ENCODE measurements at places on chromosomes 6 and 20. TPM values are rescaled to one million over a fixed set of nuclear protein-coding genes. Genes with fewer than 3 reads are reported as not detected.

DNA sequence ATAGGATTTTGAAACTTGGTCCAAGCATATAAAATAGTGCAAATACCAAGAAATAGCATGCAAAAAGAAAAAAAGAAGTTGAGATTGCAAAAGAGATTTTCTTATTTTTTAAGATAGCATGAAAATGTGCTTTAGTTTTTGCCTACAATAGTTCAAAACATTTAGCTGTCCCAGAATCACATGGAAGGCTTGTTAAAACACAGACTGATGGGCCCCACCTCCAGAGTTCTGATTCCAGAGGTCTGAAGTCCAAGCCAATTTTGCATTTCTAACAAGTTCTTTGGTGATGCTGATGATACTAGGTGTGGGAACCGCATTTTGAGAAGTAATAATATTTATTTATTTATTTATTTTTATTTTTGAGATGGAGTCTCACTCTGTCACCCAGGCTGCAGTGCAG lies 33.7 kb upstream of the LOC128125822 start:
- DNase-seq, result no peak

- no peak for DNase-seq
These were observed 61.2 kb downstream of the SRC start for GRCh38 chr20:37407019-37407566.

RSPO3 gene
- total RNA-seq, result not detected

LAMP5 gene
- total RNA-seq, result not detected

FAM209B gene
- total RNA-seq, result 1.1 TPM
